ENCODE measurements at places on chromosomes 1 and 21.

GRCh38 chr1:8816831-8817411 lies 519 bp downstream of the RERE start:
- H3K36me3 ChIP-seq: no peaks in the 10 kb centered on the region
- peaks cover 38% of the 10 kb centered on the region for H3K4me1 ChIP-seq
- peak overlapping the region; percentile 91 for H3K4me3 ChIP-seq

GRCh38 chr21:43817157-43818086 lies 28.0 kb downstream of the RRP1 start:
- no peak overlapping the region for H3K27ac ChIP-seq
- peaks cover 2% of the 10 kb centered on the region for H3K4me1 ChIP-seq
- H3K4me3 ChIP-seq: no peak overlapping the region
- H3K27me3 ChIP-seq: no peaks in the 10 kb centered on the region
- H3K36me3 ChIP-seq: no peaks in the 10 kb centered on the region
- DNase-seq: peak; percentile 50

- H3K27me3 ChIP-seq: no peaks in the 10 kb centered on the region
- no peak overlapping the region for H3K4me3 ChIP-seq
- no peaks in the 10 kb centered on the region for H3K36me3 ChIP-seq
These were observed 95.7 kb downstream of the RHOU start for GRCh38 chr1:228830954-228831481.

- H3K4me3 ChIP-seq: no peak overlapping the region
- H3K27ac ChIP-seq: peak overlapping the region; percentile 93
- H3K4me1 ChIP-seq: peaks cover 90% of the 10 kb centered on the region
- H3K36me3 ChIP-seq: no peaks in the 10 kb centered on the region
These were observed 33.2 kb downstream of the RCSD1 start for GRCh38 chr1:167663002-167663772.

Measured in psoas muscle (tissue), 8 donors.